Hindlimb muscle (tissue), 1 donor: ENCODE measurements at places on chromosomes 5 and 9. TPM values are rescaled to one million over a fixed set of nuclear protein-coding genes. Genes with fewer than 3 reads are reported as not detected.

CDC25C gene
- 2.4 TPM for polyA plus RNA-seq

KIF20A gene
- polyA plus RNA-seq, result 17.5 TPM

SMIM33 gene
- polyA plus RNA-seq, result not detected

TAS2R1 gene
- polyA plus RNA-seq, result not detected

HTR4 gene
- not detected for polyA plus RNA-seq

PCDHB2 gene
- polyA plus RNA-seq, result 4.4 TPM

- DNase-seq, result no peak
Observed at GRCh38 chr5:135186662-135187522, 152.9 kb upstream of the PITX1 start.

- DNase-seq, result no peak
Observed at GRCh38 chr5:169542811-169543210, 40.8 kb upstream of the SPDL1 start.

GRCh38 chr9:131046093-131046380 is 37.1 kb downstream of the LAMC3 start:
- DNase-seq, result no peak

DNA sequence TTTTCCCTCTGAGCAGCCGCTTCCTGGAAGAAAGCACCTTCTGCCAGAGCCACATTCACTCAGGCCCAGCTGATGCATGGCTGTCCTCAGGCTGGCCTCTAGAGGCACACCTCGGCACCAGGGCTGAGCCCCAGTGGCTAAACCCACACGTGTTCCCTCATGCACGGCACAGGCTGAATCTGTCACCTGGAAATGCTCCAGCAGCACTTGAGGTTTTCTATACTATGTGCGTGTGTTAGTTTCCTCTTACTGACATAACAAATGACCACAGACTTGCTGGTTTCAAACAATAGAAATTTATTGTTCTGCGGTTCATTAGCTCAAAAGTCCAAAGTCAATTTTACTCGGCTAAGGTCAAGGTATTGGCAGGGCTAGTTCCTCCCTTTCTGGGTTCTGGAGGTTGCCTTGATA is 141.4 kb downstream of the LRRC70 start:
- no peak for DNase-seq

DNA sequence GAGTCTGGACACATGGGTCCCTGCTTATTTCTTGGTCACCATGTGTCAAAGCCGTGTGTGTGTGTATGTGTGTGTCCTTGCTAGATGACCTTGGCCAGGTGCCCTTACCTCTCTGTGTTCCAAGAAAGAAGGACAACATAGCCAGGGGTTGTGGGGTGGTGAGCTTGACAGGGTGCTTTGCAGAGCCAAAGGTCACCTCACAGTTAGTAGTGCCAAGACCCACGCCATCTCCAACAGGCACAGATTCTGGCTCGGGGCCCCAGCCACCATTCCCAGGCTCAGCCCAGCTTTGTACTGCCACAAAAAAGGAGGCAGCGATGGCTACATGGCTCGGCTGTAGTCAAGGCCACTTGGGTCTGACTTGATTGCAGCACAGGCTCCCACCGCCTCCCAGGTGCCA is 39.5 kb downstream of the CXXC5 start:
- no peak for DNase-seq

GRCh38 chr5:10734832-10735523 is 26.1 kb downstream of the DAP start:
- no peak for DNase-seq

GRCh38 chr5:9046756-9047481 is 499.0 kb downstream of the SEMA5A start:
- DNase-seq, result no peak

DNA sequence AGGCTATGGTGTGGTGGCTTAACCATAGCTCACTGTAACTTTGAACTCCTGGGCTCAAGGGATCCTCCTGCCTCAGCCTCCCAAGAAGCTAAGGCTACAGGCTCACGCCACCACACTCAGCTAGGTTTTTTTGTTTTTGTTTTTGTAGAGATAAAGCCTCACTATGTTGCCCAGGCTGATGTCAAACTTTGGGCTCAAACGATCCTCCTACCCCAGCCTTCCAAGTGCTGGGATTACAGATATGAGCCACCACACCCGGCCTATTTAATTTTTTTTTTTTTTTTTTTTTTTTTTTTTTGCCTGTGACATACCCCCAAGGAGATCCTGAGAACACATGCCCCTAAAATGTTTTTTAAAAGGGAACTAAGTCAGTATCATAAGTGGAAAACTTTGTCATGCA is 10.4 kb downstream of the FUBP3 start:
- no peak for DNase-seq

- DNase-seq, result no peak
Observed at GRCh38 chr5:74963407-74963806, 89.0 kb downstream of the GCNT4 start.

GRCh38 chr5:175814691-175815090 is 56.7 kb upstream of the CPLX2 start:
- DNase-seq, result peak; percentile 14

DNA sequence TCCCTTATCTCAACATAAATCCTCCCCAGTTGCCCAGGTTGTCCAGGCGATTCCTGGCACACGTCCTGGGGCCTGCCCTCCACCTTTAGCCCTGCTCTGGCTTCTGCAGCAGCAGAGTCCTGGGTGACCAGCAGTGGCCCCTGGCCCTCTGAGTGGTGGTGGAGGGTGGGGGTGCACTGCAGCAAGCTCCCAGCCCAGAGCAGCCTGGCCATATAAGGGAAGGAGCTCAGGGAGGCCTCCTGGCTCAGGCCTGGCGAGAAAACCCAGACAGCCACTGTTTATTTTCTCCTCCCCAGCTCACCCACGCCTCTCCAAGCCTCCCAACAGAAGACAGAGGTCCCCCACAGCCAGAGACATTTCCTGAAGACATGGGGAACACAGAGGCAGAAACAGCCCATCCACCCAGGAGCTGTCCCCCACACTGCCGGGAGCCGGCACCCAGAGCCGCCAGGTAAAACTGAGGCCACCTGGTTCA is 44.7 kb upstream of the IL17B start:
- no peak for DNase-seq

DNA sequence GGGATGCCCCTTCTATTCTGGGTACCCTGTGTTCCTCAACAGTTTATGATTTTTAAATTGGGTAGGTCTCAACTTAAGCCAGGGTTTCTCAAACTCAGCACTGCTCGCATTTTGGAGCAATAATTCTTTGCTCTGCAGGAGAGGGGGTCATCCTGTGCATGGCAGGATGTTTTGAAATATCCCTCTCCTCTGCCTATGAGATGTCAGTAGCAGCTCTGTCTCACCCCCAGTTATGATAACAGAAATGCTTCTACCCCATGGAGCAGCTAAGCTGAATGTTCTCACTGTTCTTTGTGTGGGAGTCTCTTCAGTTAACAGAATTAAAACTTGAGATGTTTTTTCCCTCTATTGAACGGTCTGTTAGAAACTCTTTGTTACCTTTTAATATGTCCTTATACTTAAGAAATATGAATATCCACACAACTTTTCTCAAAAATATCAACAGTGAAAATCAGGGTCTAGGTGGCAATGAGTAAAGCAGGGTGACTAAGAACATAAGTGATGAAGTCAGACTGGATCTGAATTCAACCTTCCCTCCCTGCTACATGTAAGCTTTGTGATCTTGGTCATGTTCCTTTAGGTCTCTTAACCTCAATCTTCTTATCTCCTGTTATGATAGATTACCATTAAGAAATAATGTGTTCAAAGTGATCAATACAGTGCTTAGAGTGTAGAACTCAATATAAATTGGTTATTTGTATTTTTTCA is 89.0 kb downstream of the CAMK4 start:
- no peak for DNase-seq

DNA sequence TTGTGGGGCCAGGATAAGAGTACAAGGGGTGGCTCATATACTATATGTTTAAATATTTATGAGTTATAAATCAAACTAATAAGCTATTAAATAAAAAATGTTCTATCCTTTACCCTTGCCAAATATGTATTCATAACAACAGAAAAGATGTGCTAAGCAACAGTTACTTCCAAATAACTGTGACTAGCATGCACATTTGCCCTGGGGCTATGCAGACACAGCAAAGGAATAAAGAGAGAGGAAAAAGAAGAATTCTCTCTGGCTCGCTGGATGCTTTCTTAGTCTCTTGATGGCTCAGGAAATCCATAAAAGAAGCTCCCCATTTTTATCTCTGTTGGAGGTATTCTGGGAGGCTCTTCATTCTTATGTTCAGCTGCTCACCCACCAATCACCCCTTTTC is 182.4 kb upstream of the ATP10B start:
- DNase-seq, result no peak

DNA sequence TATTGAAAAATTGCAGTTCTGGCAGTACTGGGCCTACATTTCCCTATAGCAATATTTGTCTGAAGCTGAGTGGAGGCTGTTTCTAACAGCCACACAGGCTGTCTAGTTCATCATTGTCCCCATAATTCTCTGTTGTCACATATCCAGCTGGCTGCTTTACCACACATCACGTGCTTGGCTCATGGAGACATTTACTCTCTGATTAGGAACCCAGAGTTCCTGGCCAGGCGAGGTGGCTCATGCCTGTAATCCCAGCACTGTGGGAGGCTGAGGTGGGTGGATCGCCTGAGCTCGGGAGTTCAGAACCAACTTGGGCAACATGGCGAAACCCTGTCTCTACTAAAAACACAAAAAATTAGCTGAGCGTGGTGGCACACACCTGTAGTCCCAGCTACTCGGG is 81.4 kb downstream of the PGM5 start:
- no peak for DNase-seq
